ENCODE measurements at places on chromosomes 6 and 20.

- DNase-seq = no peak
These were observed 347.3 kb upstream of the RUNX2 start for GRCh38 chr6:44980841-44981240.

- DNase-seq = peak; percentile 41
These were observed 61.3 kb downstream of the TRERF1 start for GRCh38 chr6:42390228-42390934.

DNA sequence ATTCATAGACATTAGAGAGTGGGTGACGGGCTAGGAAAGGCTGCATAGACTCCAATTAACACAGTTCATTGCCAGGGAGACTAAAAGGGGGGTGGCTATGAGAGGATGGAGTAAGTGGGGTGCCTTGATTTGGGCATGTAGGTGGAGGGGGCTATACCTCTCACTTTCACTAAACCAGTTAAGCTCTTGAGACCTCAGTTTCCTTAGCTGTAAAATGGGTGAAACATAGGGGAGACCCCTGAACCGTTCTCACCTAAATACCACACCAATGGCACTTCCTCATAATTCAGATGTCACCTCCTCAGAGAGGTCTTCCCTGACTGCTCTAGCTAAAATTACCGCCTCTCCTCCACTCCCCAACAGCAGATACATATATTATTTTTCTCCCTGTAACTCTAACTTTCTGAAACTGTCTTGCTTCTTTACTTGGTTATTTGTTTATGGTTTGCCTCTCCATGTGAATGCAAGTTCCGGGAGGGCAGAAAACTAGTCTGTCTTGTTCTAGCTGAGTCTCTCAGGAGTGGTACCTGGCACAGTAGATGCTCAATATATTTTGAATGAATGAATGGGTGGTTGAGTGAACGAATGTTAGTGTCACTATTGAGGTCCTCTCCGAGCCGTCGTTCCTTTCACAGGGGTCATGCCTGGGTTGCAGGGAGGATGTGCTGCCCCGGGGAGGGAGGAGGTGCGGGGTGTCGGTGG, 615 bp upstream of the EYA2 start:
- no peak for DNase-seq

DNA sequence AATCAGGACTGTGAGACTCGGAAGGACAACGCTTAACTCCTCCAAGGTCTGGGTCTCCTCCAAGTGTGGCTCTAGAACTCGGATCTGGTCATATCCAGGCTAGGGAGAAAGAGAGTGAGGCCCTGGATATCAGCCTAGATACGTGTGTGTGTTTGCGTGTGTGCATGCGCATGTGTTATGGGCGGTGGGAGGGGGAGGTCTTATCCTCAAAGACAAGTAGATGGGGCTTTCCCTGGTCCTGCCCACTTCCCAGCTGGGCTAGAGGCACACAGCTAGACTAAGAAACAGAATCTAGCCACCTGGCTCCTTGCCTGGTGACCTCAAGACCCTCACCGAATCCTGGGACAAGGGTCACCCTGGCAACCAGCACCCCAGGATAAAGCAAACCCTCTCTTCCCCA, 13.2 kb downstream of the CPNE5 start:
- DNase-seq = no peak

GRCh38 chr6:28269492-28269891, 2.5 kb downstream of the ZSCAN26 start:
- peak; percentile 4 for DNase-seq
